ENCODE measurements at places on chromosomes 12 and 14.
A peak's percentile ranks its signal among the peaks of the same experiment; 100 is the strongest.

DNA sequence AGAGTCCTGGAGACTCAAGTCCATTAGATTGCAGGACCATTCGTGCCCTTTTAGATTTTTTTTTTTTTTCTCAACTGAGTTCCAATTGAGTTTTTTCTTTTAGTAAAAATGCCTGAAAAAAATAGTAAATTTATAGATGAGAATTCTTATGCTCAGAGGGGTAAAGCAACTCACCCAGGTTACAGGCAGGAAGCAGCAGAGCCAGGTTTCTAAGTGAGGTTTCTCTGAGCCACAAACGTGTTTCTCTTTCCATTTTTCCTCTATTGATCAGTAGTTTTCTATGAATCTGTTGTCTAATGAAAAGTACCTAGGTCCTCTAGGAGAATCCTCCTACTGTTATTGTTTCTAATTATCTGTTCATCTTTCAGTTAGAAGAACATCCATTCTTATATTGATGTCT, 66.4 kb upstream of the C12orf71 start:
- peaks cover 2% of the 10 kb centered on the region for H3K4me1 ChIP-seq
- no peaks in the 10 kb centered on the region for H3K36me3 ChIP-seq
- H3K27me3 ChIP-seq: no peaks in the 10 kb centered on the region
- no peak overlapping the region for H3K27ac ChIP-seq
- no peak overlapping the region for H3K4me3 ChIP-seq

DNA sequence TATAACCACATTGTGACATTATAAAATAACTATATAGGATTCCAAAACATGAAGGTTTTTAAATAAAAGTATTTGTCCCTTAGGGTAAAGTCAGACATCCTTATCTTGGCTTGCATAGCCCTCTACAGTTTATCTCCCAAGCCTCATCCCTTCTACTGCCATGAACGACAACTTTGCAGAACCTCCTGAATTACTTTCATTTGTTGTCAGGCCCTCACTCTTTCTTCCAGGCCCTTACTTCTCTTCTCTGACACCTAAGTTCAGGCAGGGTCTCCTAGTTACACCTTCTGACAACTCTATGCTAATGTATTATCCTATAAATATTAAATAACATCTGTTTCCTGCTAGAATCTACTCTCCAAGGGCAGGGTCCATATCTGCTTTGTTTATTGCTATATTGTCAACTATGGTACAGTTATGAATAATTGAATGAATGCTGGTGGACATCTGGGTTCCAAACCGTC, 115.7 kb upstream of the MDM1 start:
- H3K27me3 ChIP-seq: no peaks in the 10 kb centered on the region
- no peak for DNase-seq
- peak overlapping the region; percentile 95 for H3K27ac ChIP-seq
- H3K36me3 ChIP-seq: peaks cover 4% of the 10 kb centered on the region
- H3K4me1 ChIP-seq: peaks cover 84% of the 10 kb centered on the region

GRCh38 chr12:58966939-58967338, 46.6 kb upstream of the LRIG3 start:
- H3K4me1 ChIP-seq: no peaks in the 10 kb centered on the region
- H3K27ac ChIP-seq: no peak overlapping the region
- H3K4me3 ChIP-seq: no peak overlapping the region
- H3K36me3 ChIP-seq: peaks cover 2% of the 10 kb centered on the region
- H3K27me3 ChIP-seq: no peaks in the 10 kb centered on the region

DNA sequence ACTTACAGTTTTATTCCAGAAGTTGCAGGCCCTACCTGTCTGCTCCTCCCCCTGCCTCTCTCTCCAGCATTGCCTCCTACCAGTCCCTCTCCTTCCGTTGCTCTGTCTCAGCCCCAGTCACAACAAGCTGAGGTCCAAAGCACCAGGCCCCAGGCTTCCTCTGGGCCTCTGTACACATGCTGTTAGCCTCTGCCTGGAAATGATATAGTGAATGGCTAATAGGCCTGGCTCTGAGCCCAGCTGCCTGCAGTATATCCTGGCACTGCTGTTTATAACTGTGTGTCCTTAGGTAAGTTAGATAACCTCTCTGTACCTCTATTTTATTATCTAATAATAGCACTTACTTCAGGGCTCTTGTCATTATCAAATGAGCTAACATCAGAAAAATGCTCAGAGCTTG, 114.9 kb upstream of the PWP1 start:
- H3K36me3 ChIP-seq: no peaks in the 10 kb centered on the region
- H3K27ac ChIP-seq: no peak overlapping the region
- H3K4me3 ChIP-seq: no peak overlapping the region
- H3K27me3 ChIP-seq: no peaks in the 10 kb centered on the region
- peaks cover 4% of the 10 kb centered on the region for H3K4me1 ChIP-seq

DNA sequence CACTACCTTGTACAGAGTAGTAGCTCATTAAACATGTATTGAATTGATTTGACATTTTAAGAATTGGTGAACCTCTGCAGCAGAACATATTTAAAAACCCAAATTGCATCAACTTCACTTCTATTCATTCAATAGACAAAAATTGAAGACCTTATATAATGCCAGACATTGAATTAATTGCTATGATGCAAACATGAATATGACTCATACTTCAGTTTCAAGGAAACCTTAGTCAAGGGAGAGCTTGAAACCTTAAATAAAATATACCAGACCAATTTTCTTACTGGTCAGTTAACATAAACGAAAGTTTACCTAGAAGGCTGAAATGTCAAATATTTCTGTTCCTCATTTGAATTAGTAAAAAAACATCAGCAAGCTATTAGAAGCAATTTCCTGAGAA, 5.0 kb upstream of the MGAT4C start:
- no peak for DNase-seq
- H3K4me1 ChIP-seq: no peaks in the 10 kb centered on the region
- H3K27ac ChIP-seq: no peak overlapping the region
- H3K4me3 ChIP-seq: no peak overlapping the region
- H3K27me3 ChIP-seq: no peaks in the 10 kb centered on the region
- H3K36me3 ChIP-seq: no peaks in the 10 kb centered on the region

DNA sequence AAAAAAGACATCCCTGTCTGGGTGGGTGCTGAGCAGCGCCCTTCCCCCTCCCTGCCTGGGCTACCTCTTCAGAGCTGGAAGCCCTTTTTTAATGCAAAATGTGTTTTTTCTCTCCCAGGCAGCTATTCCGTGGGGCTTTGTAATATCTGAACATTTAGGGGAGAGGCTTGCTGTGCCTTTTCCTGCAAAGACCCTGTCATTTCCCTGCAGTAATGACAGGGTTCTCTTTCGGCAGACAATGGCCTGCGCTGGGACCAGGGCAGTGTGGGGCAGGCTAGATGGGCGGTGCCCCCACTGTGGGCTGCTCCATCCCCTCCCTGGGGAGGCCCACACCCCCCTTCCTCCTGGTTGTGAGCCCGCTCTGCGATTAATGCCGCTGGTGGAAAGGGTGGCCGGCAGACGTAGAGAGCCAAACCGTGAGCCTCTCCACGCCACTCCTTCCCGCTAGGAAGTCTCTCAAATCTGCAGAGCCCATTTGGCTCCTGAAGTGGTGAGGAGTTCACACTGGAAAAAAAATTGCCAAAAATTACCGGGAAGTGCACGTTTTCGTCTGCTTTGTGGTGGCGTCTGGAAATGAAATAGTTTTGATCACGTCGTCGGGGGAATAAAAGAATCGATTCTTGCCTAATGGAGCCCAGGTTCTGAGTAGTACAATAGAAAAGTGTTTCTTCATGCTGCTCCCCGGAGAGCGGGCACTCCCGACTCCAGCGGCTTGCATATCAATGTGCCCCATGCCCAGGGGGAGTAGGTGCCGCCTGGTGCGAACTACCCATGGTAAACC, 31.5 kb downstream of the KIF26A start:
- no peak overlapping the region for H3K27ac ChIP-seq
- no peak overlapping the region for H3K4me3 ChIP-seq
- no peaks in the 10 kb centered on the region for H3K27me3 ChIP-seq
- DNase-seq: no peak
- H3K36me3 ChIP-seq: no peaks in the 10 kb centered on the region
- no peaks in the 10 kb centered on the region for H3K4me1 ChIP-seq

Data from effector memory CD8-positive, alpha-beta T cell (primary cell).